Mesothelial cell of epicardium (in vitro differentiated cells): ENCODE measurements at places on chromosomes 5 and 9.

- no peak for DNase-seq
Observed at GRCh38 chr5:177116631-177117373, 16.8 kb upstream of the NSD1 start.

GRCh38 chr9:130340011-130340410 is 74.5 kb downstream of the HMCN2 start:
- DNase-seq: no peak

- DNase-seq: no peak
Observed at GRCh38 chr9:27181381-27181780, 72.4 kb downstream of the TEK start.

- no peak for DNase-seq
Observed at GRCh38 chr5:113488645-113489184, 462 bp upstream of the MCC start.

DNA sequence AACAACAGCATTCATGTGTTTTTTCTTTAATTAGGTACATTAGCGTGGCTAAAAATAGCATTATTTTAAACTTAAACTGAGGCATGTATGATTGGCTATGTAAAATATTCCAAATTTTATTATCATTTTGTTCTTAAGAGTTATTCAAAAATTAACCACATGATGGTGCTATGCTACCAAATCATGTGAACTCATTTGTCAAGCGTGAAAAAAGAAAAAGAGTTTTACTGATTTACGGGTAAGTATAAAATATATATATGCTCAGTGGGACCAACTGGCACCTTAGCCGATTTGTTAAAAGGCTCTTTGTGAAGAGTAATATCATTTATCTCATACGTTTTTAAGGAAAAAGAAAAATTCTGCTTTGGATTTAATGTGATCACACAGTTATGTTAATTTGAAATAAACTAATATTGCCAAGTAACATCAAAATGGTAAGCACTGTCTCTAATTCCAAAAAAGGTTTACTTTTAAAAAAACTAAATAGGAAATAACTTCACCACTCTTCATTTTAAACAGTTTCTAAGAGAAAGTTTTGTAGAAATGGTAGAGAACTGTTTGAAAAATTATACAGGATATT is 1042.3 kb downstream of the CDH12 start:
- no peak for DNase-seq

DNA sequence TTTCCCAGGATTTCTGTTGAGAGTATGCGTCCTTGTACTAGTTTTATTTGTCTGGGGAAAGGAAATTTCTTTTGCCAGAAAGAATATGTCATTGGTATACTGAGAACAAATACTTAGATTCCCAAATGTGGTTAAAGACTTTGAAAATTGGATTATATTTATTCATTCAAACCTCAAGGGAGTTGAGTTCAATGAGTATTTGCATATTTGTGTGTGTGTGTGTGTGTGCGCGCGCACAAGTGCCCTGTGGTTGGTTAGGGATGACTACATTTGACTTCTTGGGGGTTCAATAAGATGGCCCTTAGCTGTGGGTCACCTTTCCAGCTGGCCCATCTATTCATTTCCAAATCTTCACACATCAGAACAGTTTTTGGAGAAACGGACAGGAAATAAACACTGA is 4.9 kb downstream of the RXFP3 start:
- DNase-seq: no peak

DNA sequence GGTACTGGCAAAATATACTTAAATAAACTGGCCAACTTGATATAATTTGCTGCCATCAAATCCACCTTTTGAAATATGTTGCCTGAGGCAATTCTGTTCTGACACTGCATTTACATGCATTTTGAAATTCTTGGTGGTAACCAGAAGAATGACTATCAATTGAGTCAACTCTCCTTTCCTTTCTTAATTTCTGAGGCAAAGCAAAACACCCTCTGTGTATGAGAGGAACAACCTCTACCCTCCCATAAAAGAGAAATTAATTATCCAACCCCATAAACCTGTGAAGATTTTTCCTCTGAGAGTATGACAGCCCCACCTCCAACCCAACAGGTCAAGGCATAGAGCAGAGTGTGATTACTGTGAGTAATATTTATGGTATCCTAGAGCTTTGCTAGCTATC is 286.8 kb downstream of the NR2F1-AS1 start:
- DNase-seq: no peak

DNA sequence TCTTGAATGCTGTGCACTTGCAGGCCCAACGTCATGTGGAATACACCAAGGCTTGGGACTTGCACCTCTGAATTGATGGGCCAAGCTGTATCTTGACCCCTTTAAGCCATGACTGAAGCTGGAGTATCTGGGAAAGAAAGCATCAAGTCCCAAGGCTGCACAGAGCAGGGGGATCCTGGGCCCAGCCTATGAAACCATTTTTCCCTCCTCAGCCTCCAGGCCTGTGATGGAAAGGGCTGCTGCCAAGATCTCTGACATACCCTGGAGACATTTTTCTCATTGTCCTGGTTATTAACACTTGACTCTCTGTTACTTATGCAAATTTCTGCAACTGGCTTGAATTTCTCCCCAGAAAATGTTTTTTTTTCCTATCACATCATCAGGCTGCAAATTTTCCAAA is 174.0 kb upstream of the SNX2 start:
- DNase-seq: no peak
